ENCODE measurements at places on chromosomes 6 and 20.

DNA sequence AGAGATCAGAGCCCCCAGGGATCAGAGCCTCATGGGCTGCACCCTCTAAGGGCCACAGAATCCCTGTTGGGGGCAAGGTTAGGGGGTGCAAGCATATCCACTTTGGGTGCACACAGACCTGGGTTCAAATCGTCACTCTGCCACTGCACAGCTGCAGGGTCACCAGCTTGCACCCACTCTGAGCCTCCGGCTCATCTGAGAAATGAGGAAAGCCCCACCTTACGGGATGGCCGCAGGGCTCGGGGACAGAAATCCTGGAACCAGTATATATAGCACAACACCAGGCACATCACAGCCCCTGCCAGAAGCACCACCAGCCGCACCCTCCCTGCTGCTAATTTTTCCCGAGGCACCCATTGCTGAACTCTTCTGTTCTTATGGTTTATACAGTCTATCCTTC is 169.6 kb downstream of the NFATC2 start:
- DNase-seq: no peak

GRCh38 chr6:43944908-43945767 is 175.1 kb downstream of the VEGFA start:
- no peak for DNase-seq

DNA sequence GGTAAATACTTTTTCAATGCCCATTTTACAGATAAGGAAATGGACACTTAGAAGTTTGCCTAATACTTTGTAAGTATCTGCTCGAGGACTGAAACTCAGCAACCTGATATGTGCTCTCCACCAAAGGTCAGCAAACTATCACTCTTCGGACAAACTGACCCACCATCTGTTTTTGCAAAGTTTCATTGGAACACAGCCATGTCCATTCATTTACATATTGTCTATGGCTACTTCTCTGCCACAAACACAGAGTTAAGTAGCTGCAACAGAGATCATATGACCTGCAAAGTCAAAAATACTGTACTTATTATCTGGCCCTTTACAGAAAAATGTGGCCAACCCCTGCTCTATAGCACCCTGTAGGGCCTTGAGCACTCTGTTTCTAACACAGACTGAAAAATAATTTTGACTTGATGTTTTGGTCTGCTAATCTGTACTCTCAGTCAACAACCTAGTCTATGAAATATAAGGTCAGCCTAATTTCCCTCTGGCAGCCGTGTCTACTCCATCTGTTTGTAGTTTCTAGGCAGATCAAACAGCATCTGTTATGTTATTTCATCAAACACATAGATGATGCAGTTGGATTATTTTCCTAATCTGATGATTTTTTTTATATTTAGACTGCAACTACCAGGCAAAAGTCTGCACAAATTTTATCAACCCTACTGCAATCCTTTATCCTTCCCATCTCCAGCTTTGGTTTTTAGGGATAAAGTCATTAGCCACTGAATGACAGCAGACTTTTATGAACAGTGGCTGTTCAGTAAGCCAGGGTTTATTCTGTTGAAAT is 41.4 kb upstream of the BEND6 start:
- DNase-seq: no peak

DNA sequence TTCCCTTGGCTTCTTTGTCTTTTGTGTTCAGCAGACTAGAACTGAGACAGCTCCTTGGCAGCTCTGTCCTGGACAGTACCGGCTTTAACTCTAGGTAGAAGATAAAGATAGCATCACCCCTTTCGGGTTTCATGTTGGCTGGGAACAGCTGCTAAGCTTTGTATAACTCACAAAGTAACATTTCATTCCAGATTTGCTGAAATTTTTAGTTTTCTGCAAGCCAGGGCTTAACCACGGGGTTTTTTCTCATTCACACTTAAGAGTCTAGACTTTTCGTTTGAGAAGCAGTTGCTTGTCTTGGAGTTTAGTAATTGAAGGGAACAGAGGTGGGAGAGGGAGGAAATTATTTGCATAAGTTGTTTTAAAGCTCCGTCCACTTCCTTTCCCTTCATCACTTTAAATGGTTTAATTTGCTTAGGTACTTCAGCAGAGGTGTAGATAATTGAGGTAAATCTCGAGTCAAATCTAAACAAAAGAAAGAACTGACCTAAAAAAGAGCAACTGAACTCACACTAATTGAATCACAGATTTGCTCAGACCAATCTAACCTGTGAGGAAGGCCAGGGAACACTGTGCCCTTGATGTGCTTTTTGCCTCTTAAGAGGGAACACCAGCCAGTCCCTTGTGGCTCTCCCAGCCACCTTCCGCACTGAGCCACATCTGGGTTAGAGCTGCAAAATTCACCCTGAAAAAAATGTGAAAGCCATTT is 48.3 kb downstream of the RREB1 start:
- no peak for DNase-seq

GRCh38 chr6:3766214-3766613 is 14.7 kb upstream of the PXDC1 start:
- no peak for DNase-seq

DNA sequence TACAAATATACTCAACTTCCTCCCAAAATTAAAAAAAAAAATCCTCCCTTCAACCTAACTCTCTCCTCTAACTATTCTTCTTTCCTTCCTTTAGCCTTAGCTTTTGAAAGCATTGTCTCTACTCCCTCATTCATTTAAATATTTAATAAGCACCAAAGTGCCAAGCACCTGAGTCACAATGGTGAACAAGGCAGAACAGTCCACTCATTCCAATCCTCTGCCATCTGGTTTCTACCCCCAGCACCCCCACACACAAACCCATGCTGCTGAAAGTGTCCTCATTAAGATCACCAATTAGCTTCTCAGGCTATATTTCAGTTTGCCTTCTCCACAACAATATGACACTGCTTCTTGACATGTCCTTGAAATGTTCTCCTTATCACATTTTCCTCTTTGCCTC is 76.3 kb downstream of the DTNBP1 start:
- no peak for DNase-seq

DNA sequence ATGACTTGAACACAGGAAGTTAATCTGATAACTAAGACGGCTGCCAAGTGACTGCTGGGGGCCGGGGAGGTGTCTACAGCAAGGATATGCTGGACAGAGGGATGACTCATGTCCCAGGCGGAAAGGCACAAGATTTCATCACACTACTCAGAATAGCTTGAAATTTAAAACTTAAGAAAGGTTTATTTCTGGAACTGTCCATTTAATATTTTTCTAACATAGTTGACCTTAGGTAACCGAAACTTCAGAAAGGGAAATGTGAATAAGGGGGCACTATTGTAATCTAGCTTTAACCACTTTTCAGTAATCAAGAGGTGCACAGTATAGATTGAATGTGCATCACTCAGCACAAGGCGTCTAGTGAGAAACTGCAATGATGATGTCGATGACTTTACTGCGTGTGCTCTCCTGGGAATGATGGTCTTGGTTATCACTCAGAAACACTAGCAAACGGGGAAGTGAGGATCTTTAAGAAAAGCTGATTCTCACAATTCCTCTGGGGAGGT is 171.5 kb downstream of the QKI start:
- no peak for DNase-seq

GRCh38 chr6:49662892-49663261 is 26.2 kb upstream of the RHAG start:
- DNase-seq: no peak

DNA sequence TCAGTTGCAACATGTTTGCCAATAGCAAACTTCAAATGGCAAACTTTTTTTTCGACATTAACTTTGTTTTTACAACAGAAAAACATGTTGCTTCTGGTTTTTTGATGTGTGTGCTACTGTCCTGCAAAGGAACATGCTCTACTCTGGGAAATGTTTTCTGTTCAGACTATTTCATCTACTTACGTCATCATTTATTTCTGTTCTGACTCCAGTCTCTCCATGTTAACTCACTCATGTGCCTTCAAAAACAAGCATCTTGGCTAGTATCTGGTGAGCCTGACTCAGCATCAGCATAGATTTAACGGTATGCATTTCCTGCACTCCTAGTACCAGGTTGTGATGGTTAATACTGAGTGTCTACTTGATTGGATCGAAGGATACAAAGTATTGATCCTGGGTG is 36.1 kb upstream of the MAP7 start:
- no peak for DNase-seq

GRCh38 chr20:61963149-61963548 is 102.5 kb downstream of the TAF4 start:
- no peak for DNase-seq

- no peak for DNase-seq
These were observed 791.5 kb downstream of the TFAP2A start for GRCh38 chr6:9623228-9623832.

- DNase-seq: no peak
These were observed 4.4 kb upstream of the CCDC28A start for GRCh38 chr6:138769102-138769676.

DNA sequence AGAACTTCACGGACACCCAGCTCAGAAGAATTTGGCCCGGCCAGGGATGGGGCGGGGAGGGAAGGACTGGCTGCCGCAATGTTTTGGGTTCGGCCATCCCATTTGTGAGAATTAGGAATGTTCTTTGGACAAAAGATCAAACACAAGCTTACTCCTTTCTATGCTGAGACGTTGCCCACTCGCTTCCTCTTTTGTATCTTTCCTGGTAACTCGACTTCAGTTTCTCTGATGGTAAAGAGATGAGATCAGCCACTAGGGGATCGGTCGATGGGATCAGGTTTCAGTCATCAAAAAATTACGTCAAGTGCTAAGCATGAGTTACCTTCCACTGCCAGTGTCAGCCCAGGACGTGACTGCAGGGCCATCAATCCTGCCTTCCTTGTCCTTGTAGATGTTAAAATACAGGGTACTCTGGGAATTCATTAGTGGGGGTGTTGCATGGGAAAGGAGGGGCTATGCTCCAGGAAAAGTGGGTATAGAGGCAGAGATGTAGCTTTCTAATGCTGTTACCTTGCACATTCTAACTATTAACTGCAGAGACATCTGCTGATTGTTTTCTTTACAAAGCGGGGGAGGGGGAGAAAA is 190.2 kb downstream of the TSHZ2 start:
- no peak for DNase-seq

- DNase-seq: no peak
These were observed 1.4 kb downstream of the PPP1R3D start for GRCh38 chr20:59938696-59939051.

- no peak for DNase-seq
These were observed 37.0 kb downstream of the AKAP7 start for GRCh38 chr6:131172222-131172621.

DNA sequence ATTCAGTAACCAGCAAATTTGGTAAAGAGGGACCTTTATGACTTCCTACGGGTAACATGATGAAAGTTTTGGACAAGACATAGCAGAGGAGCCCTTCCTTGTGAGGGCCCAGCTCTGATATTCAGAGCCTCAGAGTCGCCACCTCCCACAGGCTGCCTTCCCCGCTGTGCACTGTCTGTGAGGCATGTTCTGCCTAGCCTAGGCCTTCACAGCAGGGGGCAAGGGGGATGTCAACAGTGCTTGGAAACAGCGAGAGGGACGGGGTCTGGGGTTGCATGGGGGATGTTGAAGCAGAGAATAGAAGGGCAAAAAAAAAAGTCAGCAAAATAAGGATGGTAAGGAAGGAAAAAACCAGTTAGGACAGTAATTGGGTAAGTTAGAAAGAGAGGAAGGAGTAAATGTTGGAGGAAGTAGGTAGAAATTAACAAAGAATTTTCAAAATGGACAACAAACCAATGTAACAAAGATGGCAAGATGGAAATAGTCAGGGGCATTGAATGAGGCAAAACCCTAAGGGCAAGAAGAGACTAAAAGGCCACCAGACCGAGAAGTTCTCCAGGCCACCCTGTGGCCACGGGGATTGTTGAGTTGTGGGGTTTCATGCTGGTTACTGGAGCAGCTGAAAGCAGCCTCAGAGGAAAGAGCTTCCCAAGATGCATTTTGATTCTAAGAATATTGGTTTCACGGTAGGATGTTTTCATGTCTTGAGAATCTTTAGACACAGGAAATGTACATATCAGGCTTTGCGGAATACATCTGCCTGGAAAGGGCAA is 139.8 kb downstream of the LY86 start:
- no peak for DNase-seq

DNA sequence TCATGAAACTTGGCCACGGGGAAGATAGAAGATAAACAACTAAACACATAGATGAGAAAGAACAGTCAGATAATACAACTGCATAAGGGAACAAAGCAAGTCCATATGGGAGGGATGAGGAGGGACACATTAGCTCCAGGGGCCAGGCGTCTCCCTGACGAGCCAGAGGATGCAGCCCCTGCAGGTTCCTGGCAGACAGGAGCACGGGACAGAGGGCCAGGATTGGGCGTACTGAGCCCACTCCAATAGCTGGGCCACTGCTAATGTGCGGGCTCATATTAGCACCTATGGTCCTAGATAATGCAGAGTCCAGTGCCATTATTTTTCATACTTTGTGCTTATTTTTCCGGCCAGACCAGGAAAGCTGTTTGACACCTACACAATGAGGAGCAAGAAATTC is 182.9 kb downstream of the ANKRD60 start:
- no peak for DNase-seq

- no peak for DNase-seq
These were observed 93.6 kb downstream of the STXBP5 start for GRCh38 chr6:147297663-147298316.

GRCh38 chr20:19019734-19020364 is 192.6 kb upstream of the SLC24A3 start:
- DNase-seq: no peak

GRCh38 chr6:130713144-130713543 is 114.1 kb upstream of the SMLR1 start:
- no peak for DNase-seq

DNA sequence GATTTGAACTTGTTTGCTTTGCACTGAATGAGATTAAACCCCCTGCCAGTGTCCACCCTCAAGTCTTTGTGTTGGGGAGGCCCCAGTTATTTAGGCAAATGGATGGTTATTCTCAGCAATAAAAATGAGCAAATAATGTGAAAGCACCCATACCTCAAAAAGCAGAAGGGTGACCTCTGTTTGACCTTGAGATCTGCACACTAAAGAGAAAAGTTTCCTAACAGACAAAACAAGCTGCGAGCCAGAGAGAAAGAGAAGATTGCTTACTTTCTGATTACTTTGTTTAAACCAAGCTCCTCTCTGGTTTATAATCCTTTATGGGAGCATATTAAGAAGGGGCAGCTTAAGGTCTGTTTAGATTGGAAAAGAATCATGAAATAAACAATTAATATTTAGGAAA is 30.4 kb upstream of the TRERF1 start:
- DNase-seq: no peak

DNA sequence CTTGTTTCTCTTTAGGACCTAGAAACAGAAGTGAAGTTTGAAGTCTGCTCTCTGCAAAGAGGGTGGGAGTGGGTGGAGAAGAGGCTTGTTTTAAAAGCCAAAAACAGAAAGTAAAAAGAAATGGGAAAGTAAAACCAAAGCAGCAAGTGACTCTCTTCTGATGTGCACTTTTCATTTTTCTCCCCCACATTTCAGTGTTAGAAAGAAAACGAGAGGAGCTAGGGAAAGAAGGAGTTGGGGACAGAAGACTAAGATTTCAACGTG is 1.3 kb downstream of the C6orf141 start:
- no peak for DNase-seq

DNA sequence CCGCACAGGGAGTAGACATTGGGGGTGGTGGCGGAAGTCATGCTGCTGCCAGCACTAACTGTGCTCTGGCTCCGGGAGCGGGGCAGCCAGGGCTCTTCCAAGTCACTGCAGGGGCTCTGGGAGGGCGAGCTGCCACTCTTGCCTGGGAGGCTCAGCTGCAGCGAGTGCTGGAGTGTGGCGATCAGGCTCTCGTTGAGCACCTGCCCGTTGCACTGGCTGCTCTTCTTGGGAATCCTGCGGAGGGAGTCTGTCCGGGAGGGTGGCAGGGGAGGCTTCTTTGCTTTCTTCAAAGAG is 28.0 kb downstream of the HEBP2 start:
- DNase-seq: no peak

GRCh38 chr6:108633436-108633835 is 72.7 kb downstream of the FOXO3 start:
- DNase-seq: no peak

- DNase-seq: no peak
These were observed 38.3 kb downstream of the FAM120B start for GRCh38 chr6:170344631-170345576.
